CD8-positive, alpha-beta T cell (primary cell): ENCODE measurements at places on chromosomes 16 and 17.
A peak's percentile ranks its signal among the peaks of the same experiment; 100 is the strongest.

GRCh38 chr17:19239544-19239943, 2.4 kb downstream of the EPN2 start:
- no peak for DNase-seq

DNA sequence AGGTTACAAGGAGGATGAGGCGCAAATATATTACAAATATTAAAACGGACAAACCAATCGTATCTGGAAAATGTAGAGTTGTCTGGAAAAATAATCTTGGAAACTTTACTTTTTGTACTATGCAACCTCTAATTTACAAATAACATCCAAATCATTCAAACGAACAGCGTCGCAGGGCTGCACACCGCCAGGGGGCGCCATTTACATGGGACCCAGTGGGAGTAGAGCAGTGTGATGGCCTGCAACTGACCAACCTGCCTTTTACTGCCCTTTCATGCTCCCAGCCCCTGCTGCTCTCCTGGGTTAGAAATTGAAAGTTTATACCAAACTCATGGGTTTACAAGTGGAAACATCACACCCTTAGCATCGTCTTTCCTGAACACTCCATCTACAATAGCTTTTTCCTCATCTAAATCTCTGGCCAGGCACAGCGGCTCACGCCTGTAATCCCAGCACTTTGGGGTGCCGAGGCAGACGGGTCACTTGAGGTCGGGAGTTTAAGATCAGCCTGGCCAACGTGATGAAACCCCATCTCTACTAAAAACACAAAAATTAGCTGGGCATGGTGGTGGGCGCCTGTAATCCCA, 10.0 kb downstream of the PITPNC1 start:
- DNase-seq = peak; percentile 64

DNA sequence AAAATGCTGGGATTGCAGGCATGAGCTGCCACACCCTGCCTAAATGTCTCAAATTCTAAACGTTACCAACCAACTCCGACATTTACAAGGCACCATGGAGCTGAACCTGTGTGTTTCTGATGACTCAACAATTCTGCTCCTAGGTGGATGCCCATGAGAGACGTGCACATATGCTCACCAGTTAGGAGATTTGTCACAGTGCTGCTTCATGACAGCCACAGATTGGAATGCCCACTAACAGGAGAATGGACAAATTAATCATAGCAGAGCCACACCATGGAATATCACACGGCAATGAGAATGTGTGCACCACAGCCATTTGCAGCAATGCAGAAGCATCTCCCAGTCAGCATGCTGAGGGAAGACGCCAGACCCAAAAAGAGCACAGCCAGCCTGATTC, 8.0 kb upstream of the KCNG4 start:
- DNase-seq = no peak

DNA sequence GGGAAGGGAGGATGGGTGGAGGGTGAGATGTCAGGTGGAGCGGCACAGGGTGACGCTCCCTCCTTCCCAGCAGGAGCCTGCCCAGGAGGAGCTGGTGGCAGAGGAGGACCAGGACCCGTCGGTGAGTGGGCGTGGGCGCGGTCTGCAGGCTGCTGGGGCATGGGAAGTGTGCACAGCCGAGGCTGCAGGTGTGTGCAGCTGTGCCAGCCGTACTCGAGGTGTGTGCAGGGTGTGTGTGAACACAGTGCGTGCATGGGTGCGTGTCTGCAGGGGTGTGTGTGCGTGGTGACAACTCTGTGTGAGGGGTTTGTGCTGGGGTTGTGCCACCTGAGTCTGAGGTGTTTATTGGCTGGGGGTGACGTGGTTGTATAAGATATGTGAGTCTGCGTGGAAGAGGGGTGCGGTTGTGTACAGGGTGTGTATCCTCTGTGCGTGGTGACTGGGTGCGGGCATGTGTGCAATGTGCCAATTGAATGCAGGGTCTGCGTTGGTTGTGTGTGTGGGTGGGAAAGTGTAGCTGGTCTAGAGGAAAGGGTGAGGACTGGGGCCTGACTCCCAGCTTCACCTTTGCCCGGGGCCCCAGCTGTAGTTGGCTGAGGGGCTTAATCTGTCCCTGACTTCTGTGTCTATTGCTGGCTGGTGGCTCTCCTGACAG, 670 bp downstream of the TNFSF12 start:
- peak; percentile 50 for DNase-seq

DNA sequence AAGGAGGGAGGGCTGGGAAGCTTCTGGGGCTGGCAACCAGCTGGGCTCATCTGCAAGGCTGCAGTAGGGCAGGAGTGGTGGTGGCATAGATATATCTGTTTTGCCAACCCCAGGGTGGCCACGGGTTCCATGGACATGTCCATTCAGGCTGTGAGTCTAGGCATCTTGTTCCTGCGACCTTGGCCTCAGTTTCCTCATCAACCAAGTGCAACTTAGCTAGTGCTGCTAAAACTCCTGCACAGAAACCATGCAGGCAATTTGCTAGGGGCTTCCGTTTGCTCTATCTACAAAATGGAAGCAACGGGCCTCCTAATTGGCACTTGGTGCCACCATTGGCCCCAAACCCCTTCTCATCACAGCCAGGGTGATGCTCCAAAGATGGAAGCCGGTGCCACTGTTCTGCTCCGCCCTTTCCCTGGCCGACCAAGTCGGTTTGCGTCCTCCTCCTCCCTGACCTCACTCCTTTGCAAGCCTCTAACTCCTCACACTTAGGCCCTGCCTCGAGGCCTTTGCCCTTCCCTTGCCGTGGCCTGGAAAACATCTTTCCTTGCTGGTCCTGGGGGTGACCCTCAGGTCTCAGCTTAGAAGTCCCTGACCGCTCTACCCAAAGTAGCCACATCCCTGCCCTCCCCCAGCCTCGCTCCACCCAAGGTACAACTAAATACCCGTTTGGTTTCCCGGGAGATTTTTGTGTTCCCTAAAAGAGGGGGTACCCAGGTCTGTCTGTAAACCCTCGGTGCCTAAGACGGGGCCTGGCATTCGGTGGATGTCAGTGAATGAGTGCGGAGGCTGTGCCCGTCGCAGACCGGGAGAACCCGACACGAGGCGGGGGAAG, 1.2 kb downstream of the SREBF1 start:
- DNase-seq = no peak

DNA sequence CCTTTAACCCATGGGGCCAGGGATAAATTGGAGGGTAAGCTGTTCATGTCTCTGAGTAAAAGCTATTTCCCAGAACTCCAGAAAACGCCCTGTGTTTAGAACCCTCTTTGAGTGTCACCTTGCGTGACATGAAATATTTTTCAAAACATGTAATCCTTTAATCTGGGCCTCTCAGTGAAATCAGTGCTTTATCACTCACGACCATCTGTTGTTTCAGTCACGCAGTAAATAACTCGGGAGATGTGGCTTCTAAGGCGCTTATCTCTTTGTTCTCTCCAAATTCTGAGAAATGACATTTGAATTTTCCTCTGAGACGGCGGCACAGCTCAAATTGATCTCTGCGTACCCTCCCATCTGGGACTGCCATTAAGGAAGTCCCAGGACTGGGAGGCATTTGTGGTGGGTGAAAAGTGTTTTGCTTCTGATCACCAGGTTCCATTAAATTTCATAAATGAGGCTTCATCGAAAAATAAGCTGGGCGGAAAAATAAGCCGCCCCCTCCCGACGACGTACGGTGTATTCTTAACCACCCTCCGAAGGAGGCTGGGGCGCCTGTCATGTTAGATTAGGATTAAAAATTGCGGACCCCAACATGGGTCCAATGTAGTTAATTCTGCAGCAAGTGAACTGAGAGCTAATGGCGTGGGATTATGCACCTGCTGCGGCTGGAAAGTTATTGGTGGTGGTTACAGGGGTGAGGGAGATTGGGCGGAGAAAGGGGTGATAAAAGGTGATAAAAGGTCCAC, 12.7 kb downstream of the WFDC1 start:
- DNase-seq = no peak

GRCh38 chr16:69830534-69831211, 68.5 kb downstream of the WWP2 start:
- no peak for DNase-seq

DNA sequence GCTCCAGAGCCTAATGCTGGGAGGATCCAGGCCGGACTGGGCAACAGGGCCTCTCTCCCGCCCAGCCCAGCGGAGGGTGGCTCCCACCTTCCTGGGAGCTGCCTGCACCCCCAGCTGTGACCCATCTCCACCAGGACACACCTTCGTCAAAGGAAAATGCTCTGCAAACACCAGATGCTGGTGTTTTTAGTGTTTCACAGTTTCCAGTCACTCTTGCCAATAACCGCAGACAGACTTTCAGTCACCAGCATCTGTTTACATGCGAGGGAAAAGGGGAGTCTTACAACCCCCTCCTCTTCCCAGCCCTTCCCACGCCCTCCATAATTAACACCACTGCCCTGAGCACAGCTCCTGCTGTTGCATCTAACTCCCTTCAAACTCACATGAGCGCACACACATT, 25.3 kb downstream of the KLHDC4 start:
- no peak for DNase-seq

GRCh38 chr17:42848093-42848492, 2.9 kb upstream of the AOC3 start:
- DNase-seq = no peak

- no peak for DNase-seq
Observed at GRCh38 chr17:5329784-5330557, 47.9 kb downstream of the RABEP1 start.

DNA sequence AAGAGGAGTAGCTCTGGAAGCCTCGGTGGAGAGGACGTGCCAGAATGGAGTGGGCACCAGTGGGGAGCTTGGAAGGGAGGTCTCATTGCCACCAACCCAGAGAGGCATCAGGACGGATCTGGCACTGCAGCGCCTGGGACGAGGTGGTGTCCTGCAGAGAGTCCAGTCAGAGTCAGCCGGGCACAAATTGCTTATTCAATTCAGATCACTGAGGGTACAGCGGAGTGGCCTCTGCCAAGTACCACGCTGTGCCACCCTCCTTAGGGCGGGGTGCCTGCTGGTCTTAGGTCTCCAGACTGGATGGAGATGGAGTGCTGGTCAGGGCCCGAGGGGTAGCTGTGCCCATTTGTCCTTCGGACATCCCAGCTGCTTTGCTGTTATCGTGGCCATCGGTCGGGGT, 18.9 kb upstream of the SPPL2C start:
- no peak for DNase-seq
